ENCODE measurements at places on chromosomes 16 and 17.

- DNase-seq = peak; percentile 54
Observed at GRCh38 chr16:22938647-22939046, 124.7 kb downstream of the HS3ST2 start.

GRCh38 chr16:85329059-85329812, 217.0 kb upstream of the CIBAR2 start:
- DNase-seq = peak; percentile 52

GRCh38 chr16:85146922-85147651, 34.8 kb upstream of the CIBAR2 start:
- DNase-seq = no peak

DNA sequence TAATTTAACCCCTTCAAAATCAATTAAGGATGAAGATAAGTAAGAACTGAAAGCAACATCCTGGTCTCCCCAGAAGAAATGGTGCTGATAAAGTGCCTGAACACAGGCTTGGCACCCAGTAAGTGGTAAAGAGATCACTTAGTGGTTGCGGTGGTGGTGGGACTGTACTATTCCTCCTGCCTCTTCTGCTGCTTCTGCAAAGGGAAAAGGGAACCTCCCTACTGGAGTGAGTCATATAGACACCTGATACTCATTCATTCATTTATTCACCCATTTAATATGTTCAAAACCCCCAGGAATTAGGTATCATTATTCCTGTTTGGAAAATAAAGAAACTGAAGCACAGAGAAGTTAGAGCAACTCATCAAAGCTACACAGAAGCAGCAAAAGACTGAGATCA, 60.6 kb downstream of the CDYL2 start:
- DNase-seq = peak; percentile 40

GRCh38 chr16:80804056-80804525, 307 bp downstream of the CDYL2 start:
- peak; percentile 40 for DNase-seq

GRCh38 chr17:5203908-5204294, 12.2 kb upstream of the ZNF594 start:
- DNase-seq = peak; percentile 41

DNA sequence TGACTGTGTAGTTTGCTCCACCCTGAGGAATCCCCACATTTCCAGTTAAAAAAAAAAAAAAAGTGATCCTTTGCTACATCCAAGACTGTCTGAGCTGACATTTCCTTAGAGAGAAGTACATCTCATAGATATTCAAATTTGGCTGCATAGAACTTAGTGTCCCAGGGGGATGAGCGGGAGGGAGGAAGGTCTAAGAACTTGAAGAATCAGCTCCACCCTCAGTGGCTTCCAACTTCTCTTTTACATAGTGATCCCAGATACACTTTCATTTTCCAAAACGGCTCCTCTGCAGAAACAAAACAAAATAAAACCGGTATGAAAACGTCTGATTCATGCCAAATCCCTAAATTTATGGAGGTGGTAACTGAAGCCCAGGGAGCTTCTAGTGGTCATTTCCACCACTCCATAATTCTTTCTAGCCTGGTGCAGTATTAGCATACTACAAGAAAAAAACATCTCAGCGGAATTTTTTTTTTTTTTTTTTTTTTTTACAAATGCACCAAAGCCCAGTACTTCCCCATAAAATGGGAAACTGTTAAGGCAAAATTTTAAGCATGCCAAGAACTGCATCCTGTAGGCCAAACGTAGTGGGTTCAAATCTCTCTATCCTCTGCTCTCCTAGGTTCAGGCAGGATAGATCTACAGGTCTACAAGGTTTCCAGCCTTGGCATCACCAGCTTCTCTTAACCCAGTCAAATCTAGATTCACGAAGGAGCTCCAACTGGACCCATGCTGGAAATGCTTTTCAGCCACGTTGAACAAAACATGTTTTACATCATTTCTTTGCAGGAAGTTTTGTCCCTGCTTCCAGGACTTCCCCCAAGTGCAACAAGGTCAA, 29.3 kb downstream of the MAF start:
- DNase-seq = no peak

DNA sequence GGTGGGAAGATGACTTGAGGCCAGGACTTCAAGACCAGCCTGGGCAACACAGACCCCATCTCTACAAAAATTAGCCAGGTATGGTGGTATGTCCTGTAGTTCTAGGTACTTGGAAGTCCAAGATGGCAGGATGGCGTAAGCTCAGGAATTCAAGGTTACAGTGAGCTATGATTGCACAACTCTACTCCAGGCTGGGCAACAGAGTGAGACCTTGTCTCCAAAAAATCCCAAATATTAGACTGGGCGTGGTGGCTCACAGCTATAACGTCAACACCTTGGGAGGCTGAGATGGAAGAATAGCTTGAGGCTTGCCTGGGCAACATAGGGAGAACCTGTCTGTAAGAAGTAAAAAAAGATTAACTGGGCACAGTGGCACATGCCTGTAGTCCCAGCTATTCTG, 30.8 kb downstream of the SUZ12 start:
- DNase-seq = no peak

DNA sequence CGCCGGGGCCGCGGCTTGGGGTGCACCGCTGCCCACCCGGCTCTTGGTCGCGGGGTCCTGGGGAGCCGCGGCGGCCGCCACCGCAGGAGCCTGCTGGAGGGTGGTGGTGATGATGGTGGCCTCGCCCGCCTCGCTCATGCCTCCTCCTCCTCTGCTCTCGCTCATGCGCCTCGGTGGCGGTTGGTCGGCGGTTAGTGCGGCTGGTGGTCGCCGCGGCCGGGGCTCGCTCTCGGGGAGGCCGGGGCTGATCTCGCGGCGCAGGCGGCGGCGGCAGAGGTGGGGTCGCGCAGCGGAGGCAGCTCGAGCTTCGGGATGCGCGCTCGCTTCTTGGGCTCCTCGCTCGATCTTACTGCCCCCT, 41.6 kb downstream of the AHSP start:
- no peak for DNase-seq

DNA sequence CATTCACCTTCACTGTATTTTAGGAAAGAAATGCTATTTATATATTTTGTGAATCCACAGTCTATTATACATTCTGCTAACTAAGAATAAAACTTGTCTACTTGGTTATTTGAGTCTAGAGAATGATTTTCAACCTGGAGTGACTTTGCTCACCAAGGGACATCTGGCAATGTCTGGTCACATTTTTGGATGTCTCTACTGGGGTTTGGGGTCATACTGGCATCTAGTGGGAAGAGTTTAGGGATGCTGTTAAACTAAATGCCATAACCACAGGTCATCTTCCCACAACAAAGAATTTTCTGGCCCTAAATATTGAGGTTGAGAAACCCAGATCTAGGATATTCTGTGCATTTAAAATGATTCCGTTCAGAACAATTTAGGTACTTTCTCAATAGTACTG, 26.0 kb downstream of the KCNJ16 start:
- peak; percentile 15 for DNase-seq

GRCh38 chr16:85759136-85759535, 8.2 kb upstream of the C16orf74 start:
- no peak for DNase-seq

- DNase-seq = no peak
Observed at GRCh38 chr17:27996202-27997043, 46.1 kb upstream of the NLK start.

- no peak for DNase-seq
Observed at GRCh38 chr16:11109566-11109965, 146.4 kb downstream of the SOCS1 start.

DNA sequence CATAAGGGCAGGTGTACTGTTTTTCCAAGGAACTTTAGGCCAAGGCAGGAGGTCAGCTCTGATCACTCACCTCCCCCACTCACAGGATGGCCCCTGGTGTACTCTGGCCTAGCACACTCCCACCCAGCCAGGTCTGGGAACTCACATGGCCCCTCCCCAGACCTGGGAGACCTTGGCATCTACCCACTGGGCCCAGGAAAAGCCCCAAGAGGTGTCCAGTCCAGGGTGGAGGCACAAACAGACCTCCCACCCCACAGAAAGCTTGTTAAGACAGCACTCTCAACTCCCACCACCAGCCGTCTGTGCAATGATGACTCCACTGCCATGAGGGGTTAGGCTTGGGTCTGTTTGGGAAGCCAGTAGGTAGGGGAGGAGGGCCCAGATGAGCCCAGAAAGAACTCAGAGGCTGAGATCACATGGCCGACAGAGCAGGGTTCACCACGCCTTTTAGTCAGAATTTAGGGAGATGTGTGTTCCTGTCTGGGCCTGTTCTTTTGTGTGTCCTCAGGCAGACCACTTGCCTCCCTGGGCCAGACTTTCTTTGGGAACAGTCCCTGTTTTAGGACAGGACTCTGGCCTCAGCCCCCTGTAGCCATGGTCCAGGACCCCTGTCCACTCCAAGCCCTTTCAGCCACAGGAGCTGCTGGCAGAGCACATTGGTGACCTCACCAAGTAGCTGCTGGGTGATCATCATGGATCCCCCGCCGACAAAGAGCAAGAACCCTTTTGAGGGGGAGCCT, 12.1 kb upstream of the CBFB start:
- DNase-seq = no peak

GRCh38 chr17:27640790-27641189, 9.8 kb downstream of the LGALS9 start:
- no peak for DNase-seq

GRCh38 chr17:80984749-80985148, 6.9 kb upstream of the CHMP6 start:
- DNase-seq = peak; percentile 84

- no peak for DNase-seq
Observed at GRCh38 chr16:24018485-24018884, 182.7 kb downstream of the PRKCB start.

DNA sequence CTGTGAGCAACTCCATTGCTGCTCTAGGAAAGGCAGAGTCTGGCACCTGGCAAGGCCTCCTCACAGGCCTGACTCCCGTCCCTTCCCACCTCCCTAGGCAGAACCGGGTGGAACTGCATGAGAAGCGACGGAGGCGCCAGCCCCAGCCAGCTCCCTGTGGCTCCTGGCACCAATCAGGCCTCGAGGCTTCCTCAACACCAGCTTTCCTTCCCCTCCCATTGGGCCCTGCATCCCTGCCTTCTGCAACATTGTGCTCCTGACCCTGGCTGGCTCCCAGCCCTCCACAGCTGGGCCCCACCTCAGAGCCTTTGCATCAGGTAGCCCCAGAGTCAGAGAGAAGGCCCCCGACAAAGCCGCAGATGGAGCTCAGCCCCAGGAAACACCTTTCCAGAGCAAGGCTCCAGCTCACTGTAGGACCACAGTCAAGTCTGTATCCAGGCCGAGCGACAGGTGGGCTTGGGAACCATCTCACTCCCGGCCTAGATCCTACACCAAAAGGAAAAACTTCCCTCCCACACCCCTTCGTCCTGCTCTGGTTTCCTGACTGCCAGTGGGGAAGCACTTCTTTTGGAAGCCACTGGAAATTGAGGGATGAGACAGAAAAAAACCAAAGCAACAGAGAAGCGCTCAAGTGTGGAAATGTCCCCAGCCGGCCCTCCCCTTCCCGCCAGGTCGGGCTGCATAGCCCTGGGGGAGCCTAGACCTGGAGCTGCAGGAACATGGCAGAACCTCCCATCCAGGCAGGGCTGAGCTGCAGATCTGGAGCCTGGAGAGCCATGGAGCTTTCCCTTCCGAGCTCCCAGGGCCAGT, 31.0 kb downstream of the LRRC75A start:
- no peak for DNase-seq

DNA sequence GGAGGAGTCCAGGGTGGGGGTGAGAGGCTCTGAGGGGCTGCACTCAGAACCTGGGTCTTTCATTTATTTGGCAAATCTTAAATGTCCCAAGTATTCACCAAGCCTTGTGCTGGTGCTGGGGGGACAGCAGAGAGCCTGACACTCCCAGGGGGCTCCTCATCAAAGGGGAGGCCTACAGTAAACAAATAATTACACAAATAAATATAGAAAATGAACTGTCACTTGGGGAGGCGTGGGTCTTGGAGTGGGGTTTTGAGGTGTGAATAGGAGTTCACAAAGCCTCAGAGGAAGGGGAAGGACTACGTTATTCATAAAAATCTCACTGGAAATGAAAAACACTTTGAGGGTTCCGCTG, 15.2 kb upstream of the PRM1 start:
- no peak for DNase-seq
